Renal cortex interstitium (tissue), 15 donors: ENCODE measurements at places on chromosomes 5 and 9. TPM values are rescaled to one million over a fixed set of nuclear protein-coding genes. Genes with fewer than 3 reads are reported as not detected.

GRCh38 chr9:69535286-69535832, 136.8 kb downstream of the APBA1 start:
- no peak for DNase-seq

- DNase-seq, result no peak
Measured at GRCh38 chr5:93821891-93822415, 80.6 kb upstream of the POU5F2 start.

GRCh38 chr5:159402311-159402710, 72.0 kb upstream of the IL12B start:
- no peak for DNase-seq

PPP3R2 gene
- not detected for polyA plus RNA-seq

PCDHB5 gene
- 6.0 TPM for polyA plus RNA-seq
